Transverse colon (tissue), 4 donors: ENCODE measurements at places on chromosomes 7 and 10. TPM values are rescaled to one million over a fixed set of nuclear protein-coding genes. Genes with fewer than 3 reads are reported as not detected.

BAMBI gene
- not detected for total RNA-seq

FAM241B gene
- 1.4 TPM for total RNA-seq

UPK3B gene
- 3.0 TPM for total RNA-seq

TSPAN13 gene
- total RNA-seq = 30.5 TPM

NODAL gene
- not detected for total RNA-seq

DNA sequence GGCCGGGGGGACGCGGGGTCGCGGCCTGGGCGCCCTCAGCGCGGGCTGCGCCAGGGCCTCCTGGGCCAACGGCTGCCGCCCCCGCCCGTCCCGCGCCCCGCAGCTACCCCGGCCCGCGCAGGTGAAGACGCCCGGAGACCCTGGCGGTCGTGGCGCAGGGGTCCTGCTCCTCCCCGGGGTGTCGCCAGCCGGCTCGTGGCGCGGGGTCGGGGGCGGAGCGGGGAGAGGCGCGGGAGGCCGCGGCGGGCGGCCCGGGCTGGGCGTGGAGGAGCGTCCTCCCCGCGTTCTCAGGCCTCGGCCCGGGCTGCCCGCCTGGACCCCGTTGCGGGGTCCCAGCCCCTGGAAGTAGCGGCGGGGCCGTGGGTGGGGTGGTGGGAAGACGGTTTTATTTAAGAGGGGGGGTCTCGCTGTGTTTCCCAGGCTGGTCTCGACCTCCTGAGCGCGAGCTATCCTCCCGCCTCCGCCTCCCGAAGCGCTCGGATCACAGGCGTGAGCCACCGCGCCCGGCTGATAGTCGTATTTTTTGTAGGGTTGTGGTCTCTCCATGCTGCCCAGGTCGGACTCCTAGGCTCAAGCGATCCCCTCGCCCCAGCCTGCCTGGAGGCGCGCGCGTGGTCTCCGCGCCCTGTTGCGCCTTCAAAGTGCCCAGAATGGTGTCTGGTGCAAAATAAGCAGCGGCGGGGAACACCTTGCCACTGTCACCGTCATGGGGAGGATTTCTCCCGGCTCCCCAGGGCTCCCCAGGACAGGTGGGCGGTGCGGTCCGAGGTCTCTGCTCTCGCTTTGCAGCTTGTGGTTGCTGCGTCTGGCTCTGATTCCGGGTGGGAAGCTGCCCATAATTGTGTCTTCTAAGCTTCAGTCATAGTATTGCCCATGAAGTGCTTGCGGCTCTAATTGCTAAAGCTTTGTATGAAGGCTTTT is 15.3 kb upstream of the SUN1 start:
- peaks cover 17% of the 10 kb centered on the region for H3K4me1 ChIP-seq
- no peaks in the 10 kb centered on the region for H3K27me3 ChIP-seq
- peak overlapping the region; percentile 94 for H3K27ac ChIP-seq
- H3K36me3 ChIP-seq = no peaks in the 10 kb centered on the region
- peak; percentile 37 for DNase-seq

DNA sequence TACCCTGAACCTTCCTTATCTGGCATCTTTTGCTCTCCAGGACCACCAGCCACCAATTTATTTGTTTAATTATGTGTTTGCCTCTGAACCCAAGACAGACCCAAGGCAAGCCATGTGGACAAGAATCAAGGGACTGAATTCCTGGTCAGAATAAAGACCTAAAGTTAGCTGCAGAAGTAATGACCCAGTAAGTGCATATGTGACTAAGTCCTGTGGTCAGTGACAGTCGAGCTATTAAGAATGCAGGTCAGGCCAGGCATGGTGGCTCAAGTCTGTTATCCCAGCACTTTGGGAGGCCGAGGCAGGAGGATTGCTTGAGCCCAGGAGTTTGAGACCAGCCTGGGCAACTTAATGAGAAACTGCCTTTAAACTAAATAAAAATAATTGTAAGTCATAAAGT is 139.4 kb downstream of the CCDC71L start:
- DNase-seq = no peak
- no peak overlapping the region for H3K4me3 ChIP-seq
- H3K27ac ChIP-seq = no peak overlapping the region
- H3K27me3 ChIP-seq = no peaks in the 10 kb centered on the region
- no peaks in the 10 kb centered on the region for H3K4me1 ChIP-seq

DNA sequence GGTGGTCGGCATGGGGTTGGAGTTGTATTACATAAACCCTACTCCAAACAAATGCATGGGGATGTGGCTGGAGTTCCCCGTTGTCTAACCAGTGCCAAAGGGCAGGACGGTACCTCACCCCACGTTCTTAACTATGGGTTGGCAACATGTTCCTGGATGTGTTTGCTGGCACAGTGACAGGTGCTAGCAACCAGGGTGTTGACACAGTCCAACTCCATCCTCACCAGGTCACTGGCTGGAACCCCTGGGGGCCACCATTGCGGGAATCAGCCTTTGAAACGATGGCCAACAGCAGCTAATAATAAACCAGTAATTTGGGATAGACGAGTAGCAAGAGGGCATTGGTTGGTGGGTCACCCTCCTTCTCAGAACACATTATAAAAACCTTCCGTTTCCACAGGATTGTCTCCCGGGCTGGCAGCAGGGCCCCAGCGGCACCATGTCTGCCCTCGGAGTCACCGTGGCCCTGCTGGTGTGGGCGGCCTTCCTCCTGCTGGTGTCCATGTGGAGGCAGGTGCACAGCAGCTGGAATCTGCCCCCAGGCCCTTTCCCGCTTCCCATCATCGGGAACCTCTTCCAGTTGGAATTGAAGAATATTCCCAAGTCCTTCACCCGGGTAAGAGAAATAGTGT is at the start of gene CYP2E1:
Gene CYP2E1, plus strand, starts transcription at position 407 of the 632 bp plus-strand sequence. Its CDS starts 33 bp downstream, at position 440.
- H3K36me3 ChIP-seq = no peaks in the 10 kb centered on the region
- H3K27ac ChIP-seq = no peak within 1 kb of the TSS
- H3K4me3 ChIP-seq = no peak within 1 kb of the TSS
- H3K4me1 ChIP-seq = peaks cover 10% of the 10 kb centered on the region
- no peak for DNase-seq
- H3K27me3 ChIP-seq = peaks cover 47% of the 10 kb centered on the region

DNA sequence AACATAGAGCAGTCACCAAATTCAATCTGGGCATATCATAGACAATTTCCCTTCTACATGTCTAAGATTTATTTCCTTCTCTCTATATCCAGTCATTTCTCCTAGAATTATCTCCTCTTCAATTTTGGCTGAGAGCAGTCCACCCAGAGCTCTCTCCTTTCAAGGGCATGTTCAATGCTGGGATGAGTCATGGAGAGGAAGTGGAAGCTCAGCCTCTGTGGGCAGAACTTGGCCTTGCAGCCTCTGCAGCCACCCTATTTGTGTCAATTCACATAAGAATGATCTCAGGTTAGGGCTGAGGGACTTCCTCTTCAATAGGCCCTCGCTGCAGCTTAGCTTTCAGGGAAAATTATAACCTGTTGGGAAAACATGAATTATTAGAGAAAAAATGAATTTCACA is 560.8 kb downstream of the POM121L12 start:
- H3K36me3 ChIP-seq = no peaks in the 10 kb centered on the region
- no peak overlapping the region for H3K4me3 ChIP-seq
- H3K4me1 ChIP-seq = no peaks in the 10 kb centered on the region
- no peak overlapping the region for H3K27ac ChIP-seq
- DNase-seq = no peak
- no peaks in the 10 kb centered on the region for H3K27me3 ChIP-seq

DNA sequence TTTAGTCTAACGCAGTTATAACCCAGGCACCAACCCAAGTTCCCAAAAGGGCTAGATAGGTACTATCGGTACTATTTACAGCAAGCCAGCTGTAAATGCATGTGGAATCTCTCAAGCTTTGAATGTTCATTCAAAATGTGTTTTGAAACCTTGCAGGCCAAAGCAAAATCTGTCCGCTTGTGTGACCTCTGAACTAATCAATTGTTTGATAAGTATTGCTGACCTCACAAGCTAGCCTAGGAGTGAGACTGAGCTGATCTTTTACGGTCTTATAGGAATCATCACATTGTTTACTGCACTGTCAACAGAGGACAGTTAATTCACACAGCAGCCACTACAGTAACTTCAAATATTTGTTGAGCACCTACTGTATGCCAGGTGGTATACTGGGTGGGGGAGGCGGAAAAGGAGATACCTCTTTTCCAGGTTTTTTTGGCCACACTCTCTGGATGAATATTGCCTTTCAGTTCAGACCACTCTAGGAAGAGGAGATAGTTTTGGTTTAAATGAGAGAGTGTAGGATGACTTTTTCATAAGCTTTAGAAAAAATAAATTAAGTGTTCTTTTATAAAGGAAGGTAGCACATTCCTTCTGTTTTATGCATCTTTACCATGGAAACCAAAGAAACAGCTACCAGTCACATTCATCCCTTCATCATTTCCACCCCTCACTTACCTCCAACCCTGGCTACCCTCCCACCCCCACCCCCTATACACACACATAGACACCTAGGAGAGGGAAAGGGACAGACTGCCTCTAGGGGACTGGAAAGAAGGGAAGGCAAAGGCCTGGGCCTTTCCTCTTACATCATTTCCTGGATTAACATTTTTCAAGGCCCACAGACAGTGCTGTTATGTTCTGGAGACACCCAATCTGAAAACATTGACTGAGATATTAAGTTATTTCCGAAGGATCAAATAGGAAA is 2.4 kb downstream of the PAPSS2 start:
- DNase-seq = no peak
- H3K27me3 ChIP-seq = no peaks in the 10 kb centered on the region
- H3K4me1 ChIP-seq = peaks cover 3% of the 10 kb centered on the region
- no peaks in the 10 kb centered on the region for H3K36me3 ChIP-seq

GRCh38 chr10:117710181-117710798 is 167.7 kb downstream of the EMX2 start:
- H3K36me3 ChIP-seq = no peaks in the 10 kb centered on the region
- H3K27ac ChIP-seq = no peak overlapping the region
- no peaks in the 10 kb centered on the region for H3K4me1 ChIP-seq
- no peak for DNase-seq
- no peak overlapping the region for H3K4me3 ChIP-seq
- H3K27me3 ChIP-seq = no peaks in the 10 kb centered on the region

GRCh38 chr7:30977896-30978564 is 14.3 kb downstream of the GHRHR start:
- no peak overlapping the region for H3K27ac ChIP-seq
- H3K27me3 ChIP-seq = no peaks in the 10 kb centered on the region
- no peaks in the 10 kb centered on the region for H3K36me3 ChIP-seq
- H3K4me1 ChIP-seq = peaks cover 8% of the 10 kb centered on the region
- H3K4me3 ChIP-seq = no peak overlapping the region

DNA sequence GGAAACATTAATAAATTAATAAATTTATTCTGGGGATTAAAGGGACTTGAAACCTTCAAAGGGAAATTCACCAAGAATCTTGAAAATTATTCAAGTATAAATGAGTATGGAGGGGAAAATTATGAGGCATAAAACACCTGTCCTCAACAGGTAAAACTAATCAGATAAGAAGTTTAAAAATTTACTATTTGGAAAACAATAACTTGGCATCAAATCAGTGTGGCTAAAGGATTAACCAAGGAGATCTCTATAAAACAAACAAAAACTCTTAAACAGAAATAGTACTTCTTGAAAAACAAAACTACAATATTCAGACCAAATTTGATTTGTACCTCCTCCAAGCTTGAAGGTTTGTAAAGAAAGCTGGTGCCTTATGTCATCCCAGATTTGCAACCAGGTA is 66.4 kb upstream of the ZNF804B start:
- no peaks in the 10 kb centered on the region for H3K4me1 ChIP-seq
- no peak overlapping the region for H3K27ac ChIP-seq
- DNase-seq = no peak
- H3K36me3 ChIP-seq = no peaks in the 10 kb centered on the region
- no peak overlapping the region for H3K4me3 ChIP-seq

DNA sequence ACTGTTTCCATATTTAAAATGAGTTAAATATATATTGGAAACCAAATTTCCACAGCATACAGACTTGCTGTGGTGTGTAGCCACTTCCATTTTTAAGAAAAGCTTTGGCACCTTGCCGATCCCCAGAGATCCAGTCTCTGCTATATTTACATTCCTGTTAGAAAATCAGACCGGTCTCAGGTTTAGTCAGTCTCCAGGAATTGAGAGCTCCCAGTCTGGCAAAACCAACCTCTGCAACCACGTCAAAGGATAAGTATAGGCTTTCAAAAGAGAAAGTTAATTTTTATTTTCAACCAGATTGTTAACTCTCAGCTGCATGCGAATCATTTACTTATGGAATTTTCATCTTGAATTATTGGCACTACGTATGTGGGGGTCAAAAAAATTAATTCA is 28.2 kb downstream of the PUS7 start:
- no peak overlapping the region for H3K4me3 ChIP-seq
- no peak overlapping the region for H3K27ac ChIP-seq
- no peaks in the 10 kb centered on the region for H3K4me1 ChIP-seq
- no peak for DNase-seq
- H3K27me3 ChIP-seq = no peaks in the 10 kb centered on the region

DNA sequence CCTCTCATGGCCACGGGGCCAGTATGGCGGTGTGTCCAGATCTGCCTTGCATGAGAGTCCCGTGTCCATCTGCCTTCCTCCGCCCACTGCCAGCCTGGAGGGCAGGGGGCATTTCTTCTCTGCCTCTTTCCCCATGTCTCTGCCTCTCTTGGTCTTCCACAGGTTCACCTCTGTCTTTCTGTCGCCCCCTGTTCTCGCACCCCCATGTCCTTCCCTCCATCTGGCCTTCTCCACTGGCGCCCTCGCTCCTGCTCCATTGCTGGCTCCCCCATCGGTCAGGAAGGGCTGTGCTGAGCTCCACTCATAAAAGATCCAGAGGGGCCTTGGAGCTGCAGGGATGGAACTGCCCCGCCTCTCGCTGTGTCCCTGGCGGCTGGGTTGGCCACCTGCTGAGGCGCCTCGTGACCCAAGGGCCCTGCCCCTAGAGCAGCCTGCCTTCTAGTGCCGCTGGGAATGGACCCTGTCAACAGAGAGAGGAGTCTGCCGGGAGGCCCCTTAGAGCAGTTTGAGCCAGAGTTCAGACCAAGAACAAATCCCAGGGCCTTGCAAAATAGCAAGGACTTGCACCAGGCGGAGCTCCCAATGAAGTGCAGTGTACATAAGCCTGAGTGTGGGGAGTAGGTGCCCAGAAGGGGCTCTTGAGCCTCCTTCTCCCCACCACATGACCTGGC is 42.0 kb downstream of the GOLGA7B start:
- H3K36me3 ChIP-seq = no peaks in the 10 kb centered on the region
- peaks cover 4% of the 10 kb centered on the region for H3K27me3 ChIP-seq
- H3K4me1 ChIP-seq = no peaks in the 10 kb centered on the region
- H3K4me3 ChIP-seq = no peak overlapping the region
- no peak overlapping the region for H3K27ac ChIP-seq
- no peak for DNase-seq

DNA sequence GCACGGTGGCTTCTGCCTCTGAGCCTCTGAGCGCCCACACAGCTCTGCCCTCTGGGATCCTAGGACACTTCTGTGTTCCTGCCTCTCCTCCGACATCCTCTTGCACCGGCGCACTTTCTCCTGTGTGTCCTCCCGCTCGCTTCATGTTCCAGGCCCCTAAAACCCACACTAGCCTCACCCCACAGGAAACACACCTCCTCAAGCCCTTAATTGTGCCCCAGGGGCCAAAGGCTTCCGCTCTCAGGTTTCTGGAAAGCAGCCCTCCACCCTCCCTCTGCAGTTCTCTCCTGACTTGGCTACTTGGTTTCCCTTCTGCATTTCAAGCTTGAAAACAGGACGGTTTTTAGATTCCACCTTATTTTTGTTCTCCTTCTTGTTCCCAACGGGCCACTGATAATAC is 7.3 kb downstream of the GFRA1 start:
- H3K27me3 ChIP-seq = peaks cover 24% of the 10 kb centered on the region
- H3K36me3 ChIP-seq = no peaks in the 10 kb centered on the region

- no peaks in the 10 kb centered on the region for H3K27me3 ChIP-seq
- peak overlapping the region; percentile 0 for H3K27ac ChIP-seq
- H3K4me1 ChIP-seq = peaks cover 24% of the 10 kb centered on the region
- no peak overlapping the region for H3K4me3 ChIP-seq
Measured at GRCh38 chr10:64037071-64037661, 516.0 kb downstream of the REEP3 start.

GRCh38 chr10:118545381-118545780 is 50.1 kb downstream of the PRLHR start:
- H3K36me3 ChIP-seq = no peaks in the 10 kb centered on the region
- no peak overlapping the region for H3K4me3 ChIP-seq
- H3K27me3 ChIP-seq = peaks cover 28% of the 10 kb centered on the region
- no peak overlapping the region for H3K27ac ChIP-seq
- H3K4me1 ChIP-seq = no peaks in the 10 kb centered on the region
- no peak for DNase-seq
